ENCODE measurements at places on chromosomes 6 and 20. TPM values are rescaled to one million over a fixed set of nuclear protein-coding genes. Genes with fewer than 3 reads are reported as not detected.

DNA sequence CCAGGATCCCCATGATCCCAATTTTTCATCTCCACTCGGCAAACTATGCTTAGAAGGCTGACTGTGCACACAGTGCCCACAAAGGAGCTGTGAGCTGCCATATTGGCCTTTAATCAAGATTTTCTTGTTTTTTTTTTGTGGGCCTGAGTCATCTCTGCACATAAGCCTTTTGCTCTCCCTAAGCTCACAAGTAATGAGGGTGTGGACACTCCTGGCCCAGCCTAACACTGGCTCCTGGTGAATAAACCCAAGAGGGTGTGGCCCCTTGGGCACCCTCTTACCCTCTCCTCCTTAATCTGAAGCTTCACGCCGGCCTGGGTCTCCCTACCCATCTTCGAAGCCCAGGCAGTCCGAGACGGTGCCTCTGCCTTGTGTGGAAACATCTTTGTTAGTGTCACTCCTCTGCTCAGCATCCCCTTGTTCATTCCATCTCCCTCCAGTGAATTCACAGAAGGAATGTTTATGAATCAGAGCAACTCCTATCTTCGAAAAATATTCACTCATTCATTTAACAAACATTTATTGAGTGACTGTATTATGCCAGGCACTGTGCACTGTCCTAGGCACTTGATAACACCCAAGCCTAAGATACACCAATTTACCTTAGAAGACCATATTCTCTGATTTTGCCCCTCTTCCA is 22.2 kb upstream of the MRPS10 start:
- DNase-seq = no peak

- no peak for DNase-seq
Observed at GRCh38 chr6:57216235-57217101, 5.6 kb downstream of the RAB23 start.

DNA sequence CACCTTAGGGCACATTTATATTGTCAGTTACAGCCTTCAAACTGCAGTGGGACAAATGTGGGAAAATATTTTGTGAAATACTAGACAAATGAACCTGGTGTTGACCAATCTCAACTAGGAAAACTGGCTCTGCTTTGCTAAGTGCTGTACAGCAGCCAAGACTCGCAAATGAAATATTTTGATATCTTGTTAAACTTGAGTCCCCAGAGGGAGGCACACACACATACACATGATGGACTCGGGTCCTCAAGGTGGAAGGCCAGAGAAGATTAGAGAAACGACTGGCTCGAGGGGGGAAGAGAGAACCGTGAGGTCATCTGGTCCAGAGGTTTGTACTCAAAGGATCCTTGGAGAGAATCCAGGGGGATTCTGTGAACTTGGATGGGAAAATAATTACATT is 67.3 kb upstream of the JAG1 start:
- DNase-seq = no peak

DNA sequence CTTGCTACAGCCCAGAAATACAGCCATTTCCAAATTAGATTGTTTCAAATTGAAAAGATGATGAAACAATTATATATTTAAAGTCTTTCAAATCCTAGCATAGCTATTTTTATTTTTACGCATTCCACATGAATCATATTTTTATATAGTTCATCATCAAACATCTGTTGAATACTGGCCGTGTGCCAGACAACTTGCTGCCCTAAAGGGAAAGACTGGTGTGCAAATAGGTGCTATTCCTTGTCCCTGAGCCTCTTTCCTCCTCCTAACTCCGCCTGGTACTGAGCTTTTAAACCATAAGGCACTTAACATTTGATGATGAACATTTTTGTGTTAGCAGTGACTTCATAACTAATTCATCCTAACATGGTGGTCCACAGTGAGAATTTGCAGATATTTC is 18.7 kb upstream of the PLCG1 start:
- no peak for DNase-seq

DNA sequence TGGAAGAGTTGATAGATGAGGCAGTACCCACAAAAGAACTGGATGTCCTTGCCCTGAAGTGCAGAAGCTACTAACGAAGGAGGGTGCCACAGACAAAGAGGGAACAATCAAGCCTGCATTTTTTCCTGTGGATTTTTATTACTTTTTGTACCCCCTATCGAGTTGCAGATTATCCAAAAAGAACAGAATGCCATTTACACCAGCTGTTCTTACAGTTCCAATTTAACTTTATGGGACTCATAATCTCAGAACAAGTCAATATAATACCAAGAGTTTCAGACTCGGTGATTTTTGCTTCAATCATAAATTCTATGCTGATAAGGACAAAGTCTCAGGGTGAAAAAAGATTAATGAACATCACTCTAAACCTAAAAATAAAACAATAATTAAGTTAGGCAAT is 4.0 kb upstream of the CNKSR3 start:
- no peak for DNase-seq

The C20orf204 gene
- total RNA-seq = 35.6 TPM

The ELOVL5 gene
- 108 TPM for total RNA-seq

The APOM gene
- total RNA-seq = 5.0 TPM

The SLC4A11 gene
- 0.53 TPM for total RNA-seq

The CFB gene
- 1.1 TPM for total RNA-seq

The DCDC2 gene
- total RNA-seq = not detected

Measured in activated T-cell treated with anti-CD3 and anti-CD28 coated beads, Interleukin-2, amount 50 U/mL, for 72 hours (primary cell).